Stimulated activated CD8-positive, alpha-beta memory T cell treated with anti-CD3 and anti-CD28 coated beads, Interleukin-2, amount 100 ng/mL, for 1 hour (primary cell): ENCODE measurements at places on chromosomes 6 and 20.

DNA sequence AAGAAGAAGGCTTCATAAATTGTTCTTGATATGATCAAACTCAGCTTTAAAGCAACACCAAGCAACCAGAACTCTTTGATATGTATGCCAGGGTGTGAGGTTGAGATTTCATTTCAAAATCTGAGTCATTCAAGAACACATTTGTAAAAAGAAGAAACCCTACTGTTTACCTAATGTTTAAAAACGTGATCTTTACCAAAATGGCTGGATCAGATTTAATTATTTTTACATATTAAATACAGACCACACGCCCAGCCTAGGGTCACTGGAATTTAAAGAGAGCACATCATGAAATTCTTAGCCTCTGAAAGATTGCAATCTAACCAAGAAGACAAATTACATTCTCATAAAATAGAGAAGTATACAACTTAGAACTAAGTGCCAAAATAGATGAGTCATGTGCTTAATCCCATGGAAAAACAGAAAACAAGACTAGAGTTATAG, 206.8 kb upstream of the SMLR1 start:
- DNase-seq: no peak

DNA sequence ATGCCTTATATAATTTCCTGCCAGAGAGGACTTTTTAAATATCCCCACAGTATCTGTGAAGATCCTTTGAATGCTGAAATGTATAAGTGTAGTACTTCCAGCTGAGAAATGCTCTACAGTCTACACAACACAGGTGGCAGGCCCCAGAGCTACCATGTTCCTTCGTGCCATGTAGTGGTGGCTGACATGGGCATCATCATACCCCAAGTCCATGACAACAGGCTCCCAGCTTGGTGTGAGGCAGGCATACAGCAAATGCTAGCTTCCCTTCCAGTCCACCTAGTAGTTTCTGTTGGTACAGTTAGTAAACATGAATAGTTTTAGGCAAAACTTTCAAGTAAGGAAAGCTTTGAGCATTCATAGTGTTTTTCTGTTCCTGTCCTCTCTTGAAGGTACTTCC, 61.2 kb upstream of the EMILIN3 start:
- DNase-seq: no peak

DNA sequence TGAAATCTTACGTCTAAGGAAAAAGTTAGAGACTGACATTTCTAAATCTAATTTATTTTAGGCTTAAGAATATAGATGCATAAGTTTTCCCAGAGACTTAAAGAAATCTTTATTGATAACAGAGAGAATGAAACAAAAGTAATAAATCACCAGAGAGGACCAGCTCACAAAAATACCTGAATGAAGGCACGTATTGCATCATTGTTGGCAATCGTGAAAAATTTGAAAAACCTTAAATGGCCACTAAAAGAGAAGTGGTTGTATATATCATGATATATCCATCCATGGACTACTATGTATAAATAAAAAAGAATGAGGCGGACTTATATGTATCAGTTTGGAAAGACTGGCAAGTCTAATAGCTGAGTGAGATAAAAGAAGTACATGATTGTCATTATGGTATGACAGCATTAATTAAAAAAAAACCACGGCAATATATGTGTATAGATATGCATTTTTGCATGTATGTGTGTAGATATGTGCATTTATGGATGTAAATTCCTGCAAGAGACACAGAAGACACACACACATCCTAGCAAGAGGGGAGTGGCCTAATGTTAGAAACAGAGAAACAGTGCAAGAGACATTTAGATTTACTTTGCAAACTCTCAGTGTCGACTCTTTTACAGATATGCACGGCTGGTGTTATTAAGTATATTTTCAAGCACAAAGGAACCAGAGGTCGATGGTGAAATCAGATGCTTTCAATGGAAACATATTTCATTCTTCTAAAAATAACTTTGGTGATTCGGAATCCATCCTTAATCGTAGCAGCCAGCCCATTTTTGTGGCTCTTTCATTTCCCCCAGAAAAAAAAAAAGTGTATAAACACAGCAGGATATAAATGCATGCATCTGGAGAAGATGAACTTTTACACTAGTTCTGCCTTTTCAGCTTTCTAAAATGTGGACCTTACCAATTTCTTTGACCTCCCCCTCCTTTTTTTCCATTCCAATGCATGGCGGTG, 156.1 kb upstream of the SALL4 start:
- DNase-seq: no peak

DNA sequence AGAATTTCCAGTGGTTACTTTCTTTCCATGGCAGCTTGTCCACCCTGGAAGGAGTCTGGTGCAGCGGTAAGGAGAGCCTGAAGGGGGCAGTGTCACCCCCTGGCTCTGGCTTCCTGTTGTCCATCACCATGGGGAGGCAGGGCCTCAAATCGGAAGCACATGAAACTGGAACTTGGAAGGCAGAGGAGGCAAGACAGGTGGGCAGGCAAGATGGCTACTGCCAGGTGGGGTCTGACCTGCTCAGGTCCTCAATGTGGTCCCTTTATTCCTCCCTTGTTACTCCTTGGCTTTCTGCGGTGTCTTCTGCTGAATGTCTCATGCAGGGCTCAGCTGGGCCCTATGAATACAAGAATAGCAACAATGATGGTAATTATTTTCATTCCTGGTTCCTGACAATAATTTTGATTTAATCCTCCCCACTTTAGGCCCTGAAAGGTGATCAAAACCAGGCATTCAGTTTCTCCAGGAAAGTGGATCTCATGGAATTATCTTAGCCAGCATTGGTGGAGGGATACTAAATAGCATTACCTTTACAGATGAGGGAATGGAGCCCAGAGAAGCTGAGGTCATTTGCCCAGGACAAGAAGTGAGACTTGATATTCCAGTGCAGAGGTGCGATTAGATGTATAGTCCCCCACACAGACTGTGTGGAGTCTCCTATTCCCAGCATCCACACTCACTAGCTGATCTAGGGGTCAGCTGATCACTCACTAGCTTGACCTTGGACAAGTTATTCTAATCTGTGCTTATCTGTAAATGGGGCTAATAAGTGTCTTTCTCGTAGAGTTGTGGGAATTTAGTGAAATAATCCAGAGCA, 17.6 kb upstream of the SNAI1 start:
- DNase-seq: no peak

DNA sequence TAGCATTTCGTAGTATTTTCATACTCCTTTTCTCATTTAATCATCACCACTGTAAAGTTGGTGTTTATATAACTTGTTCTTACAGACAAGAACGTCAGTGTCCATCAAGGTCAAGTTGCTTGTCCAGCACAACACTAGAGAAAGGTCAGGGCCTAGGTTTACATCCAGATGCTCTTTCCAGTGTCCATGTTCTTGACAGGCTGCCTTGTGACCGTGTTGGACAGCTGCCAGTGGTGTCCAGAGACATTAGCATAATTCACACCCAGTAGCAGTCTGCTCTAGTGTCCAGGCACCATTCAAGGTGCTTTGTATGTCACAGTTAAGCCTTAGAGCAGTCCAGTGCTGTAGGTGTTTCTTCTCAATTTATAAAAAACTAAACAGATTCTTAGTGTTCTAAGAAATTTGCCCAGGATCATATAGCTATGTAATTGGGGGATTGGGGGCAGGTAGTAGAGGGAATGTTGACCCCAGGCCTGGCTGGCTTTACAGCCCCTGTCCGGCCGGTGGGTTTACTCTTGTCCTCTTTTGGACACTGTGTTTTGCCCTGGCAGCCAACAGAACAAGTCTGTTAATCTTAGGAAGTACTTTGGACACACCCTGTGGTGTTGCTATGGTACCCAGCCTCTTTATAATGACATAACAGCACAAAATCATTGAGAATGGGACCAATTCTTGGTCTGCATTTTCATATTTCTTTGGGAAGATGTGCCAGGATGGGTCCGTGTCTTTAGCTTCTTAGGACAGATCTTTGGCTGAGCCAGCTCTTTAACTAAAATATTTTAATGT, 8.0 kb downstream of the STK35 start:
- DNase-seq: no peak
